Erythroblast (primary cell): ENCODE measurements at places on chromosomes 12 and 14.

DNA sequence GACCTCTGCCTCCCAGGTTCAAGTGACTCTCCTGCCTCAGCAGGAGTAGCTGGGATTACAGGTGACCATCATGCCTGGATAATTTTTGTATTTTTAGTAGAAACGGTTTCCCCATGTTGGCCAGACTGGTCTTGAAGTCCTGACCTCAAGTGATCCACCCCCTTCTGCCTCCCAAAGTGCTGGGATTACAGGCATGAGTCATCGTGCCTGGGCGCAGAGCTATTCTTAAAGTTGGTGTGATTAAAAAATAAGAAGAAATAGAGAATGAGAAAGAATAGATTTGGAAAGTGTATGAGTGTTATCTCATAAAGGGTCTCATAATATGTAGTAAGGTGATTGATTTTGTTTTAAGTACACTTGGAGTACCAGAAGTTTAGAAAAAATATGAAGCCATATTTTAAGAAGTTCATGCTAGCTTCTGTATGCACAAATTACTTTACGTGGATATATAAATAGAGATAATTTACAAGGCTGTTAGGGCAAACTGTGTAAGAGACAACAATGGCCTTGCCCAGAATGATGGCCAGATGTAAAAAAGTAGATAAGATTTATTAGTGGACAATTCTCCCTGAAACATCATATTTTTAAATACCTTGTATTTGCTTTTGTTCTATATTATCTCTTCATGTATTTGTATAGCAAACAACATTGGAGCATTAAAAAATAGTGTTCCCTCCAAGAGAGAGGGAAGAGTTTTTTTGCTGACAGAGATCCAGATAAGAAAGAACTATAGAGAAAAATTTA lies 1108.5 kb downstream of the SLC16A7 start:
- DNase-seq: no peak

- no peak for DNase-seq
These were observed 78.9 kb downstream of the ITPK1 start for GRCh38 chr14:93036652-93037345.

DNA sequence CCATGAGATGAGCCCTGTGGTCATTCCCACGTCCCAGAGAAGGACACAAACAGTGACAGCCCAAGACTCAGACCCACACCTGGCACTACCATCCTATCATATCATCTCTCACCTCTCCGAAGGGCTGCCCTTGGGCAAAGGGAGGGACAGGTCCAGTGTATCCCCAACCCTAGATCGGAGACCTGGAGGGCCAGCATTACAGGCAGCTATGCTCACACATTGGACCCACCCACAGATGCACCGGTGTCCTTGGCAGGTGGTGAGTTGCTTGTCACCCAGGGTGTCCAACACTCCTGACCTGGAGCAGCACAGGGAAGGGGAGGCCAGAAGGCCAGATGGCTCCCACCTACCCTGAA lies 117.4 kb downstream of the DICER1 start:
- no peak for DNase-seq

DNA sequence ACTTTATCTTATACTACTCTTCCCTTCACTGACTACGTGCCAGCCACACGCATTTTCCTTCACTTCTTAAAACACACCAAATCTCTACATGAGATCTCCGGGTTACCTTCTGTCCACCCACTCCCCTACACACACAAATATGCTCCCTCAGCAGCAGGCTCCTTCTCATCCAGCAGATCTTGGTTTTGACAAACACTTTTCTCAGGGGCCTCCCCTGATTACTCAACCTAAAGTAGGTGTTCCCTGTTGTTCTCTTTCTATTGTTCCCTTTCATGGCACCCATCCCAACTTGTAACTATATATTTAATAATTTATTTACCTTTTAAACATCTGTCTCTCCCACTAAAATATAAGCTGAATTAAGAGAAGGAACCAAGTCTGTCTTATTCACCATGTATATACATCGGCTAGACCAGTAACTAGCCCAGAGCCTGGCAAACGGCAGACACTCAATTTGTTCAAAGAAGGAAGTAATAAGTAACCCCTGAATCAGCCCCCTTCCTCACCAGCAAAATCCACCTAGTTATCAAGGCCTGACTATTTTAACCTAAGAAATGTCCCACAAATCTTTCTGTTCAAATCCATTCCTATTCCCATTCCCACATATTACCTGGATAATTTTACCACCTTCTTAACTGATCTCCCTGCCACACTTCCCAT lies 2.7 kb downstream of the C2CD5 start:
- no peak for DNase-seq

DNA sequence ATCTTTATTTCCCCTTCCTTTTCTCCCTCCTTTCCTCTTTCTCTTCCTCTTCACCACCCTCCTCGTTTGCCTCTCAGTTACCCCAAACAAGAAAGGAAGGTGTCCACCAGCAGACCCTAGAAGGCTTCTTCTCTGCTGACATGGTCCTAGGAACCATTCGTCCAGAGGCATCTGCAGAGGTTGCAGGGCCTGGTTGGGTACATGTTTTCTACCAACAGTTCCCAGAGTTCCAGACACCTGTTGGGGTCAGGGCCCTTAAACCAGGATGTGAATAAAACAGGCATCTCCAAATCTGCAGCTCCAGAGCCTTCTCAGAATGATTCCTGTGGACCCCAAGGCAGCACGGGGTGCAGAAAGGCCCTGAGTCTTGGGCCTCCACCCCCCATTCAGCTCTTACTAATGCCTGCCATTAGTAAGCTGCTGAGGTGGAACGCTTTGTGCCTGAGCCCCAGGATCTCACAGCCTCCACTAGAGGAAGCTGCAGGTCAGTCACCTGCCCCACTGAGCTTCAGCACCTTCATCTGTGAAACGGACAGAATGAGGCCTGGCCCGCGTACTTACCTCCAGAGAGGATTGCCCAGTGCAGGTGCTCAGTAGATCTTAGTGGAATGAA lies 130.4 kb downstream of the DICER1 start:
- no peak for DNase-seq

GRCh38 chr14:32150392-32150791 lies 51.5 kb upstream of the RNU6-7 start:
- DNase-seq: peak; percentile 8

GRCh38 chr12:88844426-88844825 lies 264.2 kb upstream of the KITLG start:
- DNase-seq: no peak

GRCh38 chr12:82019533-82019932 lies 260.4 kb upstream of the PPFIA2 start:
- no peak for DNase-seq
